ENCODE measurements at places on chromosomes 6 and 20.
A peak's percentile ranks its signal among the peaks of the same experiment; 100 is the strongest.

DNA sequence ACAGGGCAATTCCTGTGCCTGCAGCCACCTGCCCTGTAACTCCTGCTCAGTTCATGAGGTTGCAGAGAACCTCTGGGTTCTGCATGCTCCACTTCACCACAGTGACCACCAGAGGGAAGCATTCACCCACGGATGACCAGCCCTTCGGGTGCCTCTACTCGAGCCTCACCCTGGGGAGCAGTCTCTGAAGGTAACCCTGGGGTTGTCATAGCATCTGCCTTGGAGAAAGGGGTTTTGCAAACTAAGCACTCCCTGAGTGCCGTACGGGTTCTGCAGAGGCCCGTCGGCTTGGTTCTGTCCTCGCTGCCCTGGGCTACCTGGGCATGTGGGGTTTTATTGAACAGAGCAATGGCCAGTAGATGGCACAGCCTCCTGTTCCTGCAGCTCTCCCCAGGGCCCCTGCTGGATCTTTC lies 10.2 kb upstream of the CST5 start:
- peak; percentile 42 for DNase-seq

- no peak for DNase-seq
These were observed 24.4 kb downstream of the RRAGD start for GRCh38 chr6:89387516-89388201.

DNA sequence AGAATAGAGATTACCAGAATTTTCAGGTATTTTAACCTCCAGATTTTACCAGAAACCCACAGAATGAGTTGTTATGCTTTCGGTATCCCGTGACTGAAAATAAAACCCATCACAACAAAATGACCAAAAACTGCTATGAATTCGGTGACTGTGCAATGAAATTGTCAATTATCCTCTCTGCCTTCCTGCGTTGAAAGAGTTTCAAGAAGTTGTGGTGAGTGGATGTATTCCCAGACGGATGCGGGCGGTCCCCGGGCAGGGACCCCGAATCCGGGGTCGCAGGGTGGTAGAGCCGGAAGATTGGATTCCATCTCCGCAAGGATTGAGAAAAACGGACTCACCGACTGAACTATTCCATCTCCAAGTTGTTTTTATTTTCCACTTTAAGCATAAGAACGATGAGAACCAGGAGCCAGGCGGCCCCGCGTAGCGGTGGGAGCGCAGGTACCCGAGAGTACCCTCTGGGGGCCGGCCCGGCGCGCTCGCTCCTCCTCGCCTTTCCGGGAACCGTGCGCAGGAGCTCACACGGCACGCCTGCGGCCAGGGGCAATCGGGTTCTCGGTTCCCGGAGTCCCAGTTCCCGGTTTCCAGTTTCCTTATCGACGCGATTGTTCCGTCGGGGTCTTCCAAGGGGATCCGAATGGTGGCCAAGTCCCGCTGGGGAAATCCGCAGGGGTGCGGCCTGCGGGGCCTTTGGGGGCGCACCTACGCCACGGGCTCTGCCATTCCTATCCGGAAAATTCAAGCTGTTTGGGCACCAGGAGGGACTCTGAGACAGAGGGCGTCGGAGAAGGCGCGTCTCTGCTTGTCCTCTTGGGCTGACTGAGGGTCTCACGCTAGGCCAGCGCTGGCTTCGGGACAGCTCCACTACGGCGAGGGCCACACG lies 104.9 kb upstream of the PRDM1 start:
- no peak for DNase-seq

- no peak for DNase-seq
These were observed 125.0 kb upstream of the RPS6KA2 start for GRCh38 chr6:166752097-166752496.

- DNase-seq = no peak
These were observed 49.7 kb downstream of the NOL4L start for GRCh38 chr20:32535316-32535952.

GRCh38 chr6:27290065-27290849 lies 21.8 kb downstream of the POM121L2 start:
- no peak for DNase-seq

DNA sequence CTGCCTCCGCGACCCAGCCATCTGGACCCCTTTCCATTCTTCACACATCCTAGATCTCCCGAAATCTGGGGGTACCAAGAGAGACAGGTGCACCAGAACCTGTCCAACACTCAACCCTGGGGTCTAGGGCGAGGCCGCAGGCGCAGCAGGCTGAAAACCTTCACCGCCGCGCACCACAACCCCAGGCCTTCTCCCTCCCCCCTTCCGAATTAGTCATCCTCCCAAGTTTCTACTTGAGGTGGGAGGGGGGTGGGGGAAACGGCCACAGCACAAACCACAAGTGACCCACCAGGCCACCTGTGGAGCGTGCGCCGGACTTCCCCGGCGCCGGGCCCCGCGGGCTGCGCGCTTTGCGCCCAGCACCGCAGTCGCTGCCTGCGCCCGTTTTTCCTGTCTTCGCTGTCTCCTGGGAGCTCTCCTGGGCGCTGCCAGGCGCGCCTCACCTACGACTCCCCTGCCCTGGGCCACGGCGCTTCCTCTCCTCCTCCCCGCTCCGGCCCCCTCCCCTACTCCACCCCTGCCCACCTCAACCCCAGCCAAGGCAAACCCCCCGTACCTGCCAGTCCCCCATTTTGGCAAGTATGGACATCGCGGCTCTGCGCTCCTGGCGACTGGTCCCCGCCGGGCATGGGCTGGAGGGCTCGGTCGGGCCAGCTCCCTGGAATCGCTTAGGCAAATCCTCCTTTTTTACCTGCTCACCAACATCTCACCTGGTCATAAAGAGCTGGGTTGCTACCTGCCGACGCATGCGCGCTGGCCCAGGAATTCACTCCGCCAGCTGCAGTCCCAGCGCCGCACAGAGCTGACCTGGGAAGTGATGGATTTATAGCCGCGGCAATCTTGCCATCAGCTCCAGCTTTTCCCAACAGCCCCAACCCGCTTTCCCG lies 4.2 kb upstream of the TFAP2A start:
- no peak for DNase-seq

GRCh38 chr20:18845017-18845416 lies 31.4 kb downstream of the SCP2D1 start:
- DNase-seq = no peak

GRCh38 chr20:8522168-8522567 lies 390.1 kb downstream of the PLCB1 start:
- no peak for DNase-seq

DNA sequence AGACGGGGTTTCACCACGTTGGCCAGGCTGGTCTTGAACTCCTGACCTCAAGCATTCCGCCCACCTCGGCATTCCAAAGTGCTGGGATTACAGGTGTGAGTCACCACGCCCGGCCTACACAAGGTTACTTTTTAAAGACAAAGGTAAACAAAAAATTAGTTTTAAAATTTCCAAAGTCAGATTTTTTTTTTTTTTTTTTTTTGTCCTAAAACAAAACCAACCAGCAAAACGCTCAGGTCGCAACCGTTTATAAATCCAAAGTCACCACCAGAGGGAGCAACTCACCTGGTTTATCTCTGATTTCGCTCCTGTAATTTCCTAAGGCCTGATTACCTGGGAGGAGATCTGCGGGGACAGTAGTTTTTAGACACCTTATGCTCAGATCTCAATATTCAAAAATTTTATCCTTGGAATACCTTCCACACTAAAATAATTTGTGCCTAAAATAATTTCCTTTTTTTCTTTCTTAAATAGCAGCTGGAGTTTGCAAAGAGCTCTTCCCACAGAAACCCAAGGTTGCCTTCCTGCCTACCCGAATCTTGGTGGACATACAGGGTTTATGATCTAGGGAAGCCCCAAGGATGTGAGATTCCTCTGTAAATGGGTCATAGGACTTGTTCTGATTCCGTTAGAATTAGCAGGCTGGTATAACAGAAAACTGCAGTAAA lies 19.8 kb upstream of the TREM1 start:
- peak; percentile 56 for DNase-seq

DNA sequence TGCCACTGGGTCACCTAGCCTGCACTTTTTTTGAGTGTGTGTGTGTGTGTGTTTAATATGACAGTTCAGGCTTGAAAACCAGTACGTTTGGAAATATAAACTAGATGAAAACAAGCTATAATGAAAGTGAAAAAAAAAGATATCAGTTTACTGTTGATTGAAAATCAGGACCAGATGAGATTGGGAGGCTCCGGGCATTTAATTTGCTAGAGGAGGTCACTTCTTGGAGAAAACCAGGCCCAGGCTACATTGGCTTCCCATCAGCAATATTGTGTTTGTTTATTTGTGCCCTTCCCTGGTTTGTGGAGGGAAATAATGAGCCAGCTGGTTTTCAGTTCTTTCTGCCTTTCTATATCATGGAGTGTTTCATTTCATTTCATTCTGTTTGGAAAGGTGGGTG lies 246.6 kb upstream of the JAG1 start:
- DNase-seq = no peak

DNA sequence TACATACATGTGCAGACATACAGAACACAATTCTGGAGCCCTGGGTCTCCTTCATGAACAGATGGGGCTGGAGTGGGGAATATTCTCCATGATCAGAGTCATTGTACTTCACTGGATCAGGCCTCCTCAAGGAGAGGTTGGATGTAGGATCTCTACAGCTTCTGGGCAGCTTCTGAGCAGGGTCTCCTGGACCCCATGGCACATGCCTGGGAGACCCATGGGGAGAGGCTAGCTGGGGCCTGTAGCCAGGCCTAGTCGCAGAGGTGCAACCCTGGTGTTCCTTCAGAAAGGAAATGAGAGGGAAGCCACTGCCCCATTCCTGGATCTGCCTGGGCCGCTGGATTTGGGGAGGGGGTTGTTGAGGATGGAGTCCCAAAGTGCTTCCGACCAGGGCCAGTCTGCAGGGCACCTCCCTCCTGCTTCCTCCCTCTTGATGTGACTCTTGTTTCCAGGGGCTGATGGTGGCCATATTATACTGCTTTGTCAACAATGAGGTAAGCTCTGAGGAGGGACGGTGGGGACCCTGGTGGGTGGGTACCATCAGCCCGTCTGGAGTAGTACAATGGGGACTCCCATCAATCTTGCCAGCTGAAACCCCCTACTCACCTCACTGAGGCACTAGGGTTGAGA lies 31.8 kb downstream of the GLP1R start:
- no peak for DNase-seq

DNA sequence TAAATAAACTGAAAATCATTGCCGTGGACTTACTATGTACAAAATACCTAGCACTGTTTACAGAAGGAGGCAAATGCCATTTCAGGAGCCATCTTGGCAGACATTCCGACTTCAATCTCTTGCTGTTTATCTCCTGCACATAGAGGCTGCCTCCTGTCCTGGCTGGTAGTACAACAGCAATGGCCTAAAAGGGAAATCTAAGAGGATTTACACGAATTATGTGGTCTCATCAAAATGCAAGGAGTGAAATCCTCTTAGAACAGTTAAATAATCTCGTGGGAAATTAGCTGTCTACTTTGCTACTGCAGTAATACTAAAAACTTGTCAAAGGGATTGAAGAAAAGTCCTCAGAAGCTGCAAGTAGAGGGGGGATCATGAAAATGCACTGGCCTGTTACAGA lies 82.2 kb upstream of the SLC2A12 start:
- DNase-seq = no peak

DNA sequence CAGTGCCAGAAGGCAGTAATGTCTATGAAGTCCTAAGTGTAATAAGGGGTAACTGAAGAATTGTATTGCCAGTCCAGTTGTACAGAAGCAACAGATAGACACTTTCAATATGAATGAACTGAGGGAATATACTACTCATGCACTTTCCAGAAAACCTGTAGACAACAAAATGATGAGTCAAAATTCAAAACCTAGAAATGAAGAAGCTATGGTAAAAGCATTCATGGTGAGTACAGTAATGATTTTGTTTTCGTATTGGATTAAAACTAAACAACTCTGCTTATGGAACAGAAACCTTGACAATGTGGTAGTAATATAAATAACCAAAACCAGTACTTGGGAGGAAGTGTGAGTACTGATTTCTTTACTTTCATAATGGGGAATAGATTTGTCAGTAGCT lies 35.0 kb downstream of the ARMC2 start:
- no peak for DNase-seq

DNA sequence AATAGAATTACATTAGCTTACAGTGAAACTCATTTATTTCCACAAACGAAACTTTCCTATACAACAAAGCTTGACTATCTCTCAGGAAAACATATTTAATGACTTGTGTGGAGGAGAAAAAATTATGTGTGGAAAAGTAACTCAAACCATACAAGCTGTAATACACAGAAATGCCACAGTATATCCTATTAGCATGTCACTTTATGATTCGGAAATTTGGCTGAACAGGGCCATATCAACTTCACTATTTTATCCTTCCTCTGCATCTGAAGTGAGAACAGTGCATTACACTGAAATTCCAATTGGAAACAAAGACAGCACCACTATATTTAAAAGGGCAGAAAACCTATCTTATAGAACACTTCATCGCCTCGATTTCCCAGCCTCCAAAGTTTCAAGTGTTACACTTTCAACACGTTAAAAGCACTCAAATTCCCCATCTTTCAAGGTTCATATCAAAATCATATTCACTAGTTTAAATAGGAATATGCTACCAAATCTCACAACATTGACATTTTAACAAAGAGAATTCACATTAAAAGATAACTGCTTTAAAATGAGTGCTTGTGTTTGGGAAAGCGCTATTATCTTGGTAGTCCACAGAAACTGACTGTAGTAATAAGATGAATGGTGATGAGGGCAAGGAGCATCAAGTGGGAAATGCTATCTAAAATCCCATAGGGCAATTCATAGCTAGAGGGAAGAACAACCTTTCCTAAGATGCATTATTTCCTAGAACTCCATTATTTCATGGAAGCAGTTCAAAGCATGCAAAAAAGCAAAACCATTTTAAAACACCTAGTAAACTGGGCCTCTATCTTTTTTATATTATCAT lies 1.8 kb downstream of the REV3L start:
- DNase-seq = no peak

DNA sequence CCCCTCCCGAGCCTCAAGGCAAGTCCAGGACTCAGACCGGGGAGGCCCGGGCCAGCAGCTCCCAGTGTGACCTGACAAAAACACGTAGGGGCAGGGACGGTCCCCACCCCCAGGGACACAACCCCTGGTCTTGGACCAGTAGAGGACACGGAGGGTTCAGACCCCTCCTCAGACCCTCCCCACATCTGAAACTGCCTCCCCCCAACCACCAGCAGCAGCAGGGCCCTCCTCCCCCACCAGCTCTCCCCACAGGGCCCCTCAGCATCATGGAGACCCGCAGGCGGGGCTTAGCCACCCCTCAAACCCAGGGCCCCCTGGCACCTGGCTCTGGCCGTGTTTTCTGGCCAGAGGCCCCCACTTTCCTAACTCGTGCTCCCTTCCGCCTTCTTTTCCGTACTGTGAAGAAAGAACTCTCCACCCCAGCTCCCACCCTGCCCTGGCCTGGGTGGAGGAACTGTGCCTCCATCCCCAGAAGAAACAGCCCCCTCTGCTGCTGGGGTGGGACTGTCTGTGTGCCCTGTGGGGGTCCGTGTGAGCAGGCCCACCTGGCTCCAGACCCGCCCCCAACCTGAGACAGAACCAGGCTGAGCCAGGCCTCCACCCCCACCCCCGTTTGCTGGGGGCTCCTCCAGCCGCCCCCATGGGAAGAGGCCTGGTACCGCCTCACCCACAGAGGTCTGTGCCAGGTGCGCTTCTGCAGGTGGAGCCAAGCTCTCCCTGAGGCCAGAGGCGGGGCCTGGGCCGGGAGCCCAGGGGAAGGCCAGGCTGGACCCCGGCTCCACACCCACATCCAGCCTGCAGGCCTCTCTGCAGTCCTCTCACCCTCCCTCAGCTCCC lies 39.0 kb upstream of the MDFI start:
- no peak for DNase-seq
